ENCODE measurements at places on chromosomes 7 and 10. TPM values are rescaled to one million over a fixed set of nuclear protein-coding genes. Genes with fewer than 3 reads are reported as not detected.

Gene ICA1
- 32.6 TPM for total RNA-seq

Gene PPP1R3C
- total RNA-seq: 16.8 TPM

Gene IGFBP3
- total RNA-seq: 35.9 TPM

Gene DRGX
- total RNA-seq: not detected

Gene ADO
- 17.0 TPM for total RNA-seq

Gene ACTL6B
- total RNA-seq: not detected

Gene MACC1
- 36.2 TPM for total RNA-seq

Gene BICC1
- total RNA-seq: 15.4 TPM

Gene C10orf95
- total RNA-seq: 7.3 TPM

Gene ERVW-1
- total RNA-seq: not detected

Gene CCL24
- total RNA-seq: 1.7 TPM

DNA sequence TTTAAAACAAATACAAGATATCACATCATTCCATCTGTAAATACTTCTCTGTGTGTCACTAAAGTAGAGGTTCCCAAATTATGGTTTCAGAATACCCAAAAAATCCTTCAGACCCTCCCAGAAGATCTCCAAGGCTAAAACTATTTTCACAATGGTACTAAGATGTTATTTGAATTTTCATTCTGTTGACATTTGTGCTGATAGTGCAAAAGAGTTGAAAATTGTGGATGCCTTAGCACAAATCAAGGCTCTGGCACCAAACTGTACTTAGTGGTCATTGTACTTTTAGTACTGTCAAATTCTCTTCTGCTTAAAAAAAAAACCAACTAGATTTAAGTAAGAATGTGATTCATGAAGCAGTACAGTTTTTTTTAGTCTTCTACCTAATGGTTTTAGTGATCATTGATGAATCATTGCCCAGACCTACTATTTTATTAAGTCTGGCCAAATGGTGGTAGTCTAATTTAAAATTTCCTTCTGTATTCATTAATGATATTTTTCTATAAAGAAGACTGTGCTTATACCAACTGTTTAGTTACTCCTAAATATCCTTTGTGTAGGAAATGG lies 50.5 kb downstream of the TPST1 start:
- peaks cover 36% of the 10 kb centered on the region for H3K4me1 ChIP-seq
- no peak for DNase-seq
- peaks cover 4% of the 10 kb centered on the region for H3K36me3 ChIP-seq
- peak overlapping the region; percentile 86 for H3K27ac ChIP-seq

DNA sequence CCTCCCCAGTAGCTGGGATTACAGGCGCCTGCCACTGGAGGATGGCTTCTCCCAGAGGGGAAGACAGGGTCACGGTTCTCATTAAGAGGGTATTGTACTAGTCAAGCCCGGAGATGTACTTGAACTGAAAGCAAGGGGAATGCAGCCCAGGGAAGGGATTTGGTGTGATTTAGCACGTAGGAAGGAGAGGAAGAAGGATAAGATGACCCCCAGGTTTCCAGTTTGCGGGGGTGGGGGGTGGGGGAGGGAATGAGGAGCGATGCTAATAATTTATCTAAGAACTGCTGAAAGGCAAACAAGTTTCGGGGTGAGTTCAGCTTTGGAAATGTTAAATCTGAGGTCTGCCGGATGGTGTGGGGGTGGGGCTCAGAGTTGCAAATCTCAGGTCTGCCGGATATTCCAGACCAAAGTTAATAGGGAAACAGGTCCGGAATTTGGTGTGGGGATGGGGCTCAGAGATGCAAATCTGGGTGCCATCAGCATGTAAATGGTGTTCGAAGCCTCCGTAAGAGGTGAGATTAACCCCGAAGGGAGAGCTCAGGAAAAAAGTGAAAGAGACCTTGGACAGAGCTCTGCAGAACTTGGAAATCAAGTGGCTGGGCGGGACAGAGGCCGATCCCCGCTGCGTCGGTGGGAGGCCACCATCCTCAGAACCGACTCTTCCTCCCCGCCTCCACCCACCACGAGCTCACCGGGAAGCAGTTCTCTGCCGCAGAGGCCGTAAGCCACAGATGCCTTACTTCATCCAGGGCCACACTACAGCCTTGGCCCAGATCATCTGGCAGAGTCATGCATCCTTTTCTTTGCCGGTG lies 1.6 kb upstream of the SEPHS1 start:
- peaks cover 9% of the 10 kb centered on the region for H3K27me3 ChIP-seq
- peak overlapping the region; percentile 81 for H3K27ac ChIP-seq
- H3K4me1 ChIP-seq: no peaks in the 10 kb centered on the region
- no peaks in the 10 kb centered on the region for H3K36me3 ChIP-seq
- peak; percentile 68 for DNase-seq

DNA sequence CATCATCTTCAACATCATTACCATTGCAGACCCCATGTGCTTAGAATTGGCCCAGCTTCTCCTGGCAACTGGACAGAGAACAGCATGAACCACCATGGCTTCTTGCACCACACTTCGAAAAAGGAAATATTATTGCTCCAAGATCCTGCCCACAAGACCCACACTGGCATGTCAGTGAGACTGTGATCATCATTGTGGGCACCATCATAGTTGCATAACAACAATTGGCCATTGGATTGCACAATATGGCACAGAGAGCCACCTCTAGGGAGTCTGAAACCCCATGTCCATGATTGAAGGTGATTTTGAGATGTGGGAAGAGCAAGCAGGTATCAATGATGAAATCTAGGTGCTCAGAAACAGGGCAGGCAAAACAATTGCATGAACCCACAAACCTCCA lies 918.9 kb downstream of the GRID1 start:
- no peaks in the 10 kb centered on the region for H3K4me1 ChIP-seq
- H3K27me3 ChIP-seq: no peaks in the 10 kb centered on the region
- no peak for DNase-seq
- no peak overlapping the region for H3K27ac ChIP-seq
- H3K4me3 ChIP-seq: no peak overlapping the region

GRCh38 chr10:131437556-131438475 lies 126.3 kb upstream of the TCERG1L start:
- no peaks in the 10 kb centered on the region for H3K36me3 ChIP-seq
- peaks cover 41% of the 10 kb centered on the region for H3K27me3 ChIP-seq
- H3K4me1 ChIP-seq: no peaks in the 10 kb centered on the region
- no peak overlapping the region for H3K4me3 ChIP-seq
- DNase-seq: peak; percentile 52
- no peak overlapping the region for H3K27ac ChIP-seq

DNA sequence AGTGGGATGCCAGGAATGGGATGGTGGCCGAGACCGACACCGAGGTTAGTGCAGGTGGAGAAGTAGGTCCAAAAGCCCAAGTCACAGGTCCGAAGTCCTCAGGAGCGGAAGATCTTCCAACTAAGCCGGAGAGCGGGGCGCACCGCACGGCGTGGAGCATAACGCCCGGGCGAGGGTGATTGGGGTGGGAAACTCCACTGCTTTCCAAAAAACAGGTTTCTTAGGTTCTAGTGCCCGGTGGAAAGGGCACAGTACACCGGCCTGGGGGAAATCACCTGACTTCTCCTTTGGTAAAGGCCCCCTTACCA lies 11.4 kb upstream of the SPAG6 start:
- H3K27me3 ChIP-seq: peaks cover 52% of the 10 kb centered on the region
- H3K4me1 ChIP-seq: peaks cover 20% of the 10 kb centered on the region
- H3K27ac ChIP-seq: no peak overlapping the region
- no peak for DNase-seq

DNA sequence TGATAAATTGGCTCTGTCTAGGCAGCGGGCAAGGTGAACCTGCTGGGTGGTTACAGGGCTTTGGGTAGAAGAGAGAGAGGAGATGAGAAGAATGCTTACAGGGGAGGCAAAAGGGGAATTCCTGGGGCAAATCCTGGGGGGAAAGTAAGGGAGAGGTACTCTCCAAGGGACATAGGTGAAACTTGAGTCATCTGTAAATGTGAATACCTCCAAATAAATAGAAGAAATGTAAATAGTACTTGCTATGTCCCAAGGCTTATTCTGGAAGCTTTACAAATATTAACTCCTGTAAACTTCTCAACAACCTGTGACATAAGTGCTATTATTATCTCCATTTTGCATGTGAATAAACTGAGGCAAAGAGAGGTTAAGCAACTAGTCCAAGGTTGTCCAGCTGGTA lies 57.7 kb upstream of the CDK13 start:
- H3K36me3 ChIP-seq: no peaks in the 10 kb centered on the region
- no peak for DNase-seq
- no peak overlapping the region for H3K27ac ChIP-seq
- H3K4me1 ChIP-seq: peaks cover 8% of the 10 kb centered on the region
- H3K4me3 ChIP-seq: no peak overlapping the region

DNA sequence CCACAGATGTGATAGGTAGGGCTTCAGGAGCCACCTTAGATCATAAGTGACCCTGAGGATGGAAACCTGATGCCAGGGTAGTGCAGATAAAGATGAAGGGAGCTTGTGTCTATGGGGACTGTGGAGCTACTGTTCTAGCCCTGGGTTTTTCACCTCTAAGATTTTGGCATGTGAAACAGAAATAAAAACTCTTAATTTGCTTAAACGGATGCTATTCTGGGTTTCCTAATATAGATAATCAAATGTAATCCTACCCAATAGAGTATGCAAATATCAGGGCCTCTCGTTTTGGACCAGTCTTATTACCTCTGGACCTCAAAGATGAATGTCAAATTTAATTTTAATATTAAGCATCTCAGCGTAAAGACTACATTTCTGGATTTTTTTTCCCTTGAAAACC lies 49.3 kb downstream of the ABCB4 start:
- H3K27ac ChIP-seq: no peak overlapping the region
- H3K4me1 ChIP-seq: no peaks in the 10 kb centered on the region

DNA sequence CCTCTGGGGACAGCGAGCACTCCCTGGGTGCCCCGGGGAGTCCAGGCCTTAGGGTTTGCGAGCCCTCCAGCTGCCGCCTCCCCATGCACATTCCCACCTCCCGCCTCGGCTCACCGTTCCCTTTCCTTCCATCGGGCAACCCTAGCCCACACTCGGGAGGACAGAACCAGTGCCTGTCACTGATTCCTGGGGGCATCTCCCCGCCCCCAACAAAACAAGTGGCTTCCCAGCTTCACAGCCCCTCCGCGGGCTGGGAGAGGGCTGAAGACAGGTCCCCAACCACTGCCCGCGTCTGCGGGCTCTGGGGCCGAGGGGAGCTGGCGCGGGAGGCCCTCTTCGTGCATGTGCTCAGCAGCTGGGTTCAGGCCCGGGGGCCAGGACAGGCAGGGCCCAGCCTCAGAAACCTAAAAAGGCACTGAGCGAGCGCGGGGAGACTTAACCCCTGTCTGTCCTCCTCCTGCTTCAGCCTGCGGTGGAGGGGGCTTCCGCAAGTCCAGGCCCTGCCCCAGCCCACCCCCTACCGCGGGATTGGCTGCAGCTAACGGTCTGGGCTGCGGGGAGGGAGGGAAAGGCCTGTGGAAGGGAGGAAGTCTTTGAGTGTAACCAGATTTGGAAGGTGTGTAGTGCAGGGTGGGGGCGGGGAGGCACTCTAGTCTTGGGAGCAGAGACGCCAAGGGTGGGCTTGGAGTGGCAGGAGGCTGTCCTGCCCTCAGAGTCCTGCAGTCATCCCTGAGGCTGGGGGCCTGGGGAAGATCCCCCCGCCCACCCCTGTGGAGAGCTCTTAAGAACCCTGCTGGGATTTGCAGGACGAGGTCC lies 1.2 kb downstream of the FLNC start:
- peak overlapping the region; percentile 34 for H3K4me3 ChIP-seq
- no peaks in the 10 kb centered on the region for H3K36me3 ChIP-seq
- H3K27ac ChIP-seq: peak overlapping the region; percentile 72
- peaks cover 77% of the 10 kb centered on the region for H3K27me3 ChIP-seq
- peak; percentile 42 for DNase-seq

GRCh38 chr10:33325929-33326328 lies 8.5 kb downstream of the NRP1 start:
- no peak for DNase-seq
- no peaks in the 10 kb centered on the region for H3K27me3 ChIP-seq
- no peak overlapping the region for H3K27ac ChIP-seq
- H3K4me1 ChIP-seq: no peaks in the 10 kb centered on the region
- no peak overlapping the region for H3K4me3 ChIP-seq
- peaks cover 19% of the 10 kb centered on the region for H3K36me3 ChIP-seq

DNA sequence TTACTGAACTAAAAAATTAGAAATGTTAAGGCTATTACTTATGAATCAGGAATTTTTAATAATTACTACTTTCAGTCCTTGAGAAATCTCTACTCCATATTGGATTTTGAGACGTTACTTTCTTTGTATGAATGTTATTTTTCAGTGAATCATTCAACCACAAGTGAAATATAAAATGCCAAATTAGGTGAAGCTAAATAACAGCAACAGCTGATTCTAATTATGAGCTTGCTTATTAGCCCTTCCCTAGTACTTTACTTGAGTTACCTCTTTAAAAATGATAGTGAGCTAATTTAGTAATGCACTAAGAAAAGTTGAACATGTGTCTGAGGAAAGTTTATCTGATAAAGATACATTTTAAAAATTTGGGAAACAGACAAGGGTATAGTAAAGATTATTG lies 51.4 kb downstream of the PCGF5 start:
- no peaks in the 10 kb centered on the region for H3K4me1 ChIP-seq

- no peak overlapping the region for H3K4me3 ChIP-seq
- DNase-seq: peak; percentile 69
- H3K36me3 ChIP-seq: no peaks in the 10 kb centered on the region
- peak overlapping the region; percentile 53 for H3K27ac ChIP-seq
- H3K4me1 ChIP-seq: peaks cover 45% of the 10 kb centered on the region
- no peaks in the 10 kb centered on the region for H3K27me3 ChIP-seq
These were observed 26.3 kb downstream of the DNMBP start for GRCh38 chr10:99983280-99983988.

DNA sequence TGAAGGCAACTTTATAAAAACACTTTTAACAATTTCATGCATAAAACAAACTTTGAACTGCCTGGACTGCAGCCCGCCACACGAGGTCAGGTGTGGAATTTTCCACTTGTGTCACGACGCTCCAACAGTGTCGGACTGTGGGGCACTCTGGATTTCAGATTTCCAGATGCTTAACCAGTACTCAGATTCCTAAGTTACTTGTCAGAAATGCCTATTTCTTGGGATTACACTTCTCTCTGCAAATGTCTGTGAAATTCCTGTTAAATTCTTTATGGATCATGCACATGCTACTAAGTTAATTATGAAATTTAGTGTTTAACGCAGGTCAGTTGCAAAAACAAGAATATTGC lies 473 bp upstream of the GPER1 start:
- no peaks in the 10 kb centered on the region for H3K27me3 ChIP-seq
- no peak for DNase-seq
- H3K4me1 ChIP-seq: peaks cover 60% of the 10 kb centered on the region
- peak overlapping the region; percentile 23 for H3K4me3 ChIP-seq
- no peaks in the 10 kb centered on the region for H3K36me3 ChIP-seq
- H3K27ac ChIP-seq: peak overlapping the region; percentile 38

Measured in left lung (tissue), 14 donors.